Effector memory CD8-positive, alpha-beta T cell (primary cell): ENCODE measurements at places on chromosomes 5 and 9.

DNA sequence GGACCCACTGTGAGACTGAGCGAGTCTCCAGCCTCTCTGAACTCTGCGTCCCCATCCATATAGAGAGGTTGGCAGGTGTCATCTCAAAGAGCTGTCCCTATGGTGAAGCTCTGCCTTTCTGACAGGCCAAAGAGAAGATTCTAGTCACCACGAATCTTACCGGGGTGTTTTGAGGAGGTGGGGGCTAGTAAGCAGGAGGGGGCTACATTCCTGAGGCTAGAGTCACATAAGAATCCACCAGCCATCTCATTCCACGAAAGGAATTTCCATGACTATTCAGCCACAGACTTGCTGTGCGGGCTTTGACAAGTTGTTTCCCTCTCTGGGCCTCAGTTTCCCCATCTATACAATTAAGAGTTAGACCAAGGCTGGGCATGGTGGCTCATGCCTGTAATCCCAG lies 16.3 kb downstream of the PDGFRB start:
- no peak for DNase-seq

- no peak for DNase-seq
Observed at GRCh38 chr5:90475436-90475980, 844 bp downstream of the POLR3G start.

DNA sequence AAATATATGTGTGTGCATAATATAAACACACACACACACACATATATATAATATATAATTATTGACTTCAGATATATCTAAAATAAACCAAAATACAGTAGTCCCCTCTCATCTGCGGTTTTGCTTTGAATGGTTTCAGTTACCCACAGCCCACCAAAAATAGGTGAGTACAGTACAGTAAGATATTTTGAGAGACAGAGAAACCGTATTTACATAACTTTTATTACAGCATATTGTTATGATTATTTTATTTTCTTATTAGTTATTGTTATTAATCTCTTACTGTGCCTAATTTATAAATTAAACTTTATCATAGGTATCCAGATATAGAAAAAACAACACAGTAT lies 564.2 kb downstream of the ACTL7B start:
- DNase-seq = no peak

GRCh38 chr9:36488389-36488756 lies 84.3 kb upstream of the MELK start:
- no peak for DNase-seq

DNA sequence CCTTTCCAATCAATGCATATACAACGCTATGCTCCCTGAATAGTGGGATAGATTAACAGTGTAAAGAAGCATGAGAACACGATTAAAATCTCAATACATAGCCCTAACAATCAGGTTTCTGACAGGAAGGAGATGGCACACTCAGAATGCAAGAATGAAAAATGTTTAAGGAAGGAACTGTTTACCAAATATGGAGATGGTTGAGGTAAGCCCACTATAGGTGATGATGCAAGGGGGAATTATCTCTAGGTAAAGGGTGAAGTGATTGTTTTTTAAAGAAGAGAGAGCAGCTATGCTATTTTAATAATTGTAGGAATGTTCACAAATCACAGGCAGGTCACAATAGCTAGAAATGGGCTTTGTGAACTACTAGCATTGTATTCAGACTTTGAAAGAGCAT lies 302.4 kb downstream of the CHSY3 start:
- DNase-seq = no peak

GRCh38 chr9:22863106-22863505 lies 416.5 kb downstream of the DMRTA1 start:
- DNase-seq = no peak

- DNase-seq = no peak
Observed at GRCh38 chr5:152329761-152330283, 75.3 kb downstream of the NMUR2 start.

DNA sequence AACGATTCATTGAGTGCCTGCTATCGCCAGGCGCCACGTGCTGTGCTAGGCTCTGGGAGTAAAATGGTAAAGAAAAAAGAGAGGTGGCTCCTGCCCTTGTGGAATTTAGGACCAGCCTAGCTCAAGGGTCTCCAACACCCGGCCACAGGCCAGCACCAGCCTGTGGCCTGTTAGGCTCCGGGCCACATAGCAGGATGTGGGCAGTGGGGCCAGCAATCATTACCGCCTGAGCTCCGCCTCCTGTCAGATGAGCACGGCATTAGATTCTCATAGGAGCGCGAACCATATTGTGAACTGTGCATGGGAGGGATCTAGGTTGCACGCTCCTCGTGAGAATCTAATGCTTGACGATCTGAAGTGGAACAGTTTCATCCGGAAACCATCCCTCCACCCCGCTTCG lies 1.5 kb downstream of the RMRP start:
- DNase-seq = no peak

DNA sequence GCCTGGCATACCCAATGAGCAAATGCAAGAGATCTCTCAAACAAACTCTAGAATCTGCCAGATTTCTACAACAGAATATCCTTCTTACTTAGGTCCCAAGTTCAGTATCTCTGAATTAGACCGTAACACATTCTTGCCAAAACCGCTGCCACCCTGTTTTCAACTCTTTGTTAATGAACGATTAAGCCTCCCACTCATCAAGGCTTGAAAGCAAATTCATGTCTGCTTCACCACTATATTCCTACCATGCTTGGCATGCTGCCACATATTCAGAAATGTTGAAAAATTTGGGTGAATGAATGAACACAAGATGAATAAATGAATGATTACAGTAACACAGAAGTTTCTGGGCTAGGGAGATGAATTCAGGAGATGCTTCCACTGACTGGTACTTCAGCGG lies 119.9 kb downstream of the BNC2 start:
- DNase-seq = no peak

- DNase-seq = no peak
Observed at GRCh38 chr5:43216941-43217340, 24.9 kb downstream of the NIM1K start.

- DNase-seq = no peak
Observed at GRCh38 chr5:103587185-103587748, 24.7 kb upstream of the NUDT12 start.

- no peak for DNase-seq
Observed at GRCh38 chr9:36597412-36598178, 24.9 kb downstream of the MELK start.

DNA sequence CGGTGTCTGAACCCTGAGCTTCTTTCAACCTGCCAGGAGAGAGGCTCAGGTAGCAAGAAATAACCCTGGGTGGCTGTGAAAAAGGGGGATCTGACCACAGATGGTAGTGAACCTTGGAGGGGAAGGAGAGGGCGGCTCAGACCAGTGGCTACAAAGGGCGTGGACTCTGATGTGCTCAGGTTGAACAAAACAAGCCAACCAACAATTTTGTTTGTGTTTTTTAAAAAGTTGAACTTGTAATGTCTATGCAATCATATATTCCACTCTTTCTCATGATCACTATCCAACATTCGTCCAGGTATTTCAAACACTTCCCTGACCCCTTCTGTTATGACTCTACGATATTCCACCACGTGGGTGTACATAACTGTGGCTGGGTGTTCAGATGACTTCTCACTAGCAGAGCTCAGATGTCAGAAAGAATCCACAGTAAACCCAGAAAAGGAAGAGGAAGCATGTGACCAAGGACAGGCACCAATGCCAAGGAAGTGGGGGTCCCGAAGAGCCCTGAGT lies 20.0 kb downstream of the PTPN3 start:
- DNase-seq = no peak

DNA sequence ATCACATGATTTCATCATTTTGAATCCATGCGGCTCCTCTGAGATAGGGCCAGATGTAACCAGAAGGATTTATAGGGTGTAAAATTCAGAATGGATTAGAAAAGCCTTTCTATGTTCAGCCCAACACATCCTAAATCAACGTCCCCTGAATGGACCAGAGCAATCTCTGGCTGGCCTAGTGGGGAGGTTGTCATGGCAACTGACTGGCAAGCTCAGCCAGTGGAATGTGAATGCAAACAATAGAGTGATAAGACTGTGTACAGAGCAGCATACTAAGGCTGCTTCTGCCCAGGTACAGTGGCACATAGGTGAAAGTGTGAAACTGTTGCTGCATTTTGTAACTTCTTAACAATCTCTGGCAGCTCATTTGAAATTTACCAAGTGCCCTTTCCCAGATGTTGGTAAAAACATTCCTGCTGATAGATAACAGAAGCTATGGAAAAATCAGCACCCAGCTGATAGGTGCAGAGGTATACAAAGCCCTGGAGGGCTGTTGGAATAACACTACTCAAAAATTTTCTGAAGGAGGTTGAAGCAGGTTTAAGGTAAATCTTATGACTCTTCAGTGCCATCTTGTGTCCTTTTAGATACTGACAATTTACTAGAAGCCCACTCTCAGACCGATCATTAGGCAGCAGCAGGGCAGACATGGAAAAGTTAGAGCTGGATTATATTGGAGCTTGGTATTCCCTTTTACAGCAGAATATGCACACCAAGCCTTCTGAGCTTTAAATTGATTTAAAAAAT lies 267.2 kb downstream of the RAB3C start:
- DNase-seq = no peak

- DNase-seq = no peak
Observed at GRCh38 chr9:129749575-129749974, 3.3 kb downstream of the PTGES start.

GRCh38 chr9:15606643-15607472 lies 54.0 kb downstream of the CCDC171 start:
- peak; percentile 37 for DNase-seq

- DNase-seq = no peak
Observed at GRCh38 chr5:83857341-83857740, 136.7 kb upstream of the HAPLN1 start.

GRCh38 chr9:90727488-90727887 lies 74.1 kb upstream of the SYK start:
- no peak for DNase-seq

- DNase-seq = no peak
Observed at GRCh38 chr5:170076211-170076610, 29.5 kb upstream of the FOXI1 start.

DNA sequence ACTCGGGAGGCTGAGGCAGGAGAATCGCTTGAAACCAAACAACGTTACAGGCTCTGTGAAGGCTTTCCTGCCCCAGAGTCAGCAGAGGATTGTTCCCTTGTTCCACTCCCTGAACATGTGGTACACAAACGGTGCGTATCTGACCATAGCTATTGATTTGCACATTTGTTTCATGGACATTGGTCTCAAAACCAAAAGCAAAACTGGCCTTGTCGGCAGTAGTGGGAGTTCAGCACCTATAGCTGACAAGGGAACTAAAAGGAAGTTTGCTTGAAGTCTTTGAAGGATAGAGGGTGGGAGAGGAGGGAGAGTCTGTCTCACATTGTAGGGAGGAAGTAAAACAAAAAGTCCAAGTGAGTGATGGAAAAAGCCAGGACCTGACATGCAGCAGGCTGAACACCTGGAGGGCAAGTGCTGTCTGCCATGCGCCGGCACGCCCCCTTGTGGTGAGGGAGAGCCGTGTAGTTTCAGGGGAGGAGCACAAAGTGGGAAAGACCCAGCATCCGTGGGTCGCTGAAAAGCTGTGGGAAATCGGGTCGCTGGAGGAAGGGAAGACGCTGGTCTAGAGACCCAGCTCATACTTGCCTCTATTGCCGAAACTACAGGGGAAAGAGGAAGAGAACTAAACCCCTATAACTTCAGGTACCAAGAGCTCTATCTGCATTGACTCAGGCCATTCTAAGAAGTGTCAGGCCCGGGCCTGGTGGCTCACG lies 58.0 kb downstream of the RAD23B start:
- peak; percentile 82 for DNase-seq
